ENCODE measurements at places on chromosomes 5 and 9.

DNA sequence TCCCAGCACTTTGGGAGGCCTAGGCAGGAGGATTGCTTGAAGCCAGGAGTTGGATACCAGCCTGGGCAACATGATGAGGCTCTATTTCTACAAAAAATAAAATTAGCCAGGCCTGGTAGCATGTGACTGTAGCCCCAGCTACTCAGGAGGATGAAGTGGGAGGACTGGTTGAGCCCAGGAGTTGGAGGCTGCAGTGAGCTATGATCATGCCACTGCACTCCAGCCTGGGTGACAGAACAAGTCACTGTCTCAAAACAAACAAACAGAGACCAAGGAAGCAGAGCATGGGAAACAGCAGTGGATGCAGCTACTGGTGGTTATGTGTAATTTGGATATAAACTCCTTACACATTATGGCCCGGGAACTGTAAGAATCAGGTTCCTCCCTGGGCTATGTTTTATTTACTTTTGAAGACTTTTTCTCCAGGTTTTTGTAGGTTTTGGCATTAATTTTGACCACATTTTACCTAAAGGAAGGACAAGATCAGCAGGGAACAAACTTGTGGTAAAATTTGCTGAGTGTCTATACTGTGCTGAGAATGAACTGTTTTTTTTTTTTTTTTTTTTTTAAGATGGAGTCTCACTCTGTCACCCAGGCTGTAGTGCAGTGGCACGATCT, 8.3 kb downstream of the KIF2A start:
- DNase-seq = no peak

- DNase-seq = no peak
Measured at GRCh38 chr5:172007175-172008110, 1.0 kb upstream of the FBXW11 start.

GRCh38 chr9:127389381-127390247, 7.4 kb upstream of the SLC2A8 start:
- no peak for DNase-seq

- DNase-seq = no peak
Measured at GRCh38 chr9:73034962-73035361, 82.1 kb upstream of the ALDH1A1 start.

GRCh38 chr9:98892288-98892687, 51.4 kb upstream of the COL15A1 start:
- no peak for DNase-seq
